ENCODE measurements at places on chromosomes 11 and 22.

DNA sequence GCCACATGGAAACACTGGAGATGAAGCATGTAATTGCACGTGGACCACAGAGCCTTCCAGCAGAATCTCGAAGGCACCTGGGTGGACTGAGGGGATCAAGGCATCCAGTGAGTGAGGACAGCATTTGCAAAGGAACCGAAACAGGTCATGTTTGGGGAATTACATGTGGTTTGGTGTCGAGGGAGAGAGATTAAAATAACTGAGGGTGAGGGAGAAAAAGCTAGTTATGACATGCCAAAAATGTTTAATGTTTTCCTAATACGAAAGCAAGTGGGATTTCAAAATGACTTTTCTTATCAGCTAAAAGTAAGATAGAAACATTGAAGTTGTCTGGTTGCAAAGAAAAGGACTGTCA is 157.1 kb downstream of the BLID start:
- no peak for DNase-seq

DNA sequence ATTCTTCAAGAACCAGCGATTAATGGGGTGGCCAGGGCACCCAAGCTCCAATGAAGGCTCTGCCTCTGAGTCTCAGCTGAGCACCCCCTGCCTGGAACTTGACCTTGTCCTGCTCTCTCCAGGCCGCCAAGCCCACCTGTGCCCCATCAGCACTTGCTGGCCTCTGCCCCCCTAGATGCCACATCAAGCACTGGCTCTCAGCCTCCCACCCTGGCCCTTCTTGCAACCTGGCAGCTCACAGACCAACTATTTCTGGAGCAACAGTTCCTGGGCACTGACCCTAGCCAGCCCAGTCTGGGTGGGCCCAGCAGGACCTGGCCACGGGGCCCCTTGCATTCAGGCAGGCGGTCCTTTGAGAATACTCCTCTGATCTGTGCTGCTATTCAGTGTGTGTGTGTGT is 98.8 kb upstream of the PITPNB start:
- no peak for DNase-seq

DNA sequence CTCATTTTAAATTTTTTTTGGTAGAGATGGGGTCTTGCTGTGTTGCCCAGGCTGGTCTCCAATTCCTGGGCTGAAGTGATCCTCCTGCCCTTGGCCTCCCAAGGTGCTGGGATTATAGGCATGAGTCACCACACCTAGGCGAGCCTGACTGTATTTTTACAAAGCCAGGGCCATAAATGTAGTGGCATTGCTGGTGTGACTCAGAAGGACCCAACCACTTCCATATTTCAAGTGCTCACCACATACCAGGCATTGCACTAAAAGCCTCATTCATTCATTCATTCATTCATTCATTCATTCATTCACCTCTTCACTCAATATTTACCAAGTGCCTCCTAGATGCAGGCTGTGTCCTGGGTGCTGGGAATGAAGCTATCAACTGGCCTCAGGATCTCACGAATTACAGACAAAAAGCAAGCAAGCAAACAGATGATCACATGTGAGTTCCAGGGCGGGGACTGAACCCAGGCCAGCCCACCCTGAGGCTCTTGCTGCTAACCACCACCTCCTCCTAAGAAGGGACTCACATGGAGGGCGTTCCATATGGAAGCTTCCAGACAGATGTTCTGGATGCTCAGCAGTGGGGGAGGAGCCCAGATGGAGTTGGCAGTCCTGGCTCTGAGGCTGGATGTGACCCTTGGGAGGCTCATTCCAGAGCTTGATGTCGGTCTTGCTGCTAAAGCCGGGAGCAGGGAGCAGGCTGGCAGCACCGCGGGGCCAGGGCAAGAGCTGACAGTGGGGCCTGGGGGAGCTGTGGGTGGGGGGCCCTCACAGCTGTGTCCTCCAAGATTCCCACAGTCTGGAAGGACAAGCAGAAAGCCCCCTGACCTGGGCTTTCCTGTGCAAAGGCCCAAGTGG is 158.8 kb downstream of the CTTN start:
- DNase-seq, result no peak

DNA sequence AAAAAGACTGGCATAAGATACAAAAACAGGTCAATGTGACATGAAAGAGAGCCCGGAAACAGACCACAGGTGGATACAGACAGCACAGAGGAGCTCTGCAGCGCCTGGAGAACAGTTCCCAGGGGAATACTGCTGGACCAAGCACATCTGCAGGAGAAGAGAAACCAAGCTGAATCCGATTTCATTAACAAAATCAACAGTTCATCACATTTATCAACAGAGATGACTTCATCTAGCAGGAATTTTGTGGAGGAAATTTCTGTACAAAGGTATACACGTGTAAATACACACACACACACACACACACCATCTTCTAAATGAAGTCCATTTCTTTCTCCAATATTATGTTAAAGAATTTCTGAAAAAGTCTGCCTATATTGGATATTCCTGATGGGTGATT is 17.1 kb downstream of the YPEL1 start:
- no peak for DNase-seq

GRCh38 chr22:39448205-39449054 is 8.4 kb upstream of the MGAT3 start:
- DNase-seq, result no peak

- DNase-seq, result no peak
These were observed 1.3 kb downstream of the PPP1CA start for GRCh38 chr11:67400251-67400941.

DNA sequence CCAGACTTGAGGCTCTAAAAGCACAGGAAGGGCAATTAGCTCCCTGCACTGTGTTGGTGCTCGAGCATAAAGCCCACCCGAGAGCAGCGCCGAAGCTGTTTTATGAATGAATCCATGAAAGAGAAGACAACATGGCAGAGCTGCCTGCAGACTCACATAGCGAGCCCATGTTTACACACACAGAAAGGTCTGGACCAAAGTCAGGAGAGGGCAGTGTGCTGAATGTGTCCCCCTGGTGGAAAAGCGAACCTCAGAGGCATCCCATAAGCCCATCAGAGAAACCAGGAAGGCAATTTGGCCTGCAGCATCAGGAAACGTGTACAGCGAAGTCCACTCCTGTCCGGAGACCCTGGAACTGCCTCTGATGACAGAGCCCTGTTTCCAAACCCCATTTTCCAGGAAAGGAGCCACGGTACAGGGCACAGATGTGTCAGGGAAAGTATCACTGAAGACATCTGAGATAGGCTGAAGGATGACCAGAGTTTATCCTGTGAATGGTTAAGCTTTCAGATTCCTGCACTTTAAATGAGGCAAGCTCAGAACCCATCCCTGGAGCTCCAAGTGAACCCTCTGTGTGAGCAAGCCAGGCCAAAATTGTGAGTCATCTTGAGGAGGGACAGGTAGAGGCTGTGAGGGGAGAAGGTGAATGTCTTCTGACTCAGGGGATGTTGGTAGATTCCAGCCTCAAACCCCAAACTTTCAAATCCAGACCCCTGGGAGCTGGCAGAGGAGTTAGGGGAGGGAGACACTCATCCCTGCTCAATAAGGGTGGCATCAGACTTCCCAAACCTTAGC is 36.9 kb downstream of the CHRDL2 start:
- DNase-seq, result no peak

DNA sequence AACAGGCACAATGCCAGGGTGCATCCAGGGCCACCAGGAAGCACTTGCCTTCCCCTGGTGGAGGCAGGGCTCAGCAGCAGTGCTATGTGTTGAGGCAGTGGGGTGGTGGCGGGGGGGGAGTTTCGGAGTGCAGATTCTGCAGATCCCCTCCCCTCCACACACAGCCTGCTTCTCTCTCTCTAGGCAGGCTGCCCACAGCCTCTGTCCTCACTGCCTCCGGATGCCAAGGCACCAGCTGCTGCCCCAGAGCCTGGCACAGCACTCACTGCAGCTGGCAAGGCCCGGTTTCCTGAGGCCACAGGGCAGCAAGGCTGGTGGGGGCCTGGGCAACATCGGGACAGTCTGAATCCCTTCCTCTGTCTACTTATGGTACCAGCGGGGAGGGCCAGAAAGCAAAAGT is 35.8 kb downstream of the NRXN2 start:
- DNase-seq, result no peak

GRCh38 chr11:103842795-103843194 is 193.6 kb upstream of the DDI1 start:
- no peak for DNase-seq

GRCh38 chr11:115214644-115215234 is 289.5 kb downstream of the CADM1 start:
- no peak for DNase-seq

GRCh38 chr22:37696657-37697537 is at the start of gene TRIOBP:
TSS of gene TRIOBP (plus strand) at chr22:37697048. CDS start at chr22:37701366, 4,318 bp downstream.
- DNase-seq, result peak; percentile 21

DNA sequence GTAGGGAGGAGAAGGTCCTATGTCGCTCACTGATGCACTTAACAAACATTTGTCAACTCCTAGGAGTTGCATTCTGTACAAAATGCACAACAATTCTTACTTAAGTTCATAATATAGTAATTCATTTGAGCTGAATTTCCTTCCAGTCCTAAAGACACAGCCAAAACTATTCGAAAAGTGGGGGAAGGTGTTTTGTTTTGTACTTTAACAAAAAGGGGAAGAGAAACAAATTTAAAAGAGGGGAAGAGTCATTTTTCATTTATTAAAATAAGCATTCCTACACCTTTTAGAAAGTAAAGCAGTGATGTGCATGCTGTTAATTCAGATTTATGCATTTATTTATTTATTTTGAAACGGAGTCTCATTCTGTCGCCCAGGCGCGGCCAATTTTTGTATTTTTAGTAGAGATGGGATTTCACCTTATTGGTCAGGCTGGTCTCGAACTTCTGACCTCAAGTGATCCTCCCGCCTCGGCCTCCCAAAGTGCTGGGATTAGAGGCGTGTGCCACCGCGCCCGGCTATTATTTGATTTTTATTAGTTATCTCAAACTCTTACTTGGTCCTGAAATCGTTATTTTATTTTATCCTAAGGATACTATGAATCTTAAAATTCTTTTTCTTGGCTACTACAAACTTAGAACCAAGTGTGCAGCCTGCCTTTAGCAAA is 1.1 kb upstream of the FANCF start:
- no peak for DNase-seq

DNA sequence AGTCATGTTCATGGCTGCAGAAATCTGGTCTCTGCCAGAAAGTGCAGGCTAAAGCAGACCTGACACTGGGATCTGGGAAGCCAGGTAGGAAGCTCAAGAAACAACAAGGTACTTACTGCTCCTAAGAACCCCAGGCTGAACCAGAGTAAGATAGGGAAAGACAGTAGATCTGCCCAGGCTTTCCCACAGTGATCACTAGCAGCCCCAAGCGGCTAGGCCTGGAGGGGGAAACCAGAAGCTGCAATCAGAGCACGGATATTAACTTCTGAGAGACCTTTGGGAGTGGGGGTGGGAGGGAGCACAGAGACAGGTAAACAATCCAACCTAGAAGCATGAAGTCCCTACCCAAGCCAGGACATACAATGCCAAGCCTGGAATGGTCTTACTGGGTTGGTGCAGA is 135.2 kb upstream of the C11orf58 start:
- DNase-seq, result peak; percentile 28

- no peak for DNase-seq
These were observed 1.0 kb downstream of the SSTR3 start for GRCh38 chr22:37211075-37211865.

- no peak for DNase-seq
These were observed 955.6 kb downstream of the OPCML start for GRCh38 chr11:132576706-132577105.

GRCh38 chr11:66291706-66292542 is at the start of gene TMEM151A:
TSS of gene TMEM151A (plus strand) at chr11:66291894. CDS start at chr11:66292014, 120 bp downstream.
- DNase-seq, result peak; percentile 97

DNA sequence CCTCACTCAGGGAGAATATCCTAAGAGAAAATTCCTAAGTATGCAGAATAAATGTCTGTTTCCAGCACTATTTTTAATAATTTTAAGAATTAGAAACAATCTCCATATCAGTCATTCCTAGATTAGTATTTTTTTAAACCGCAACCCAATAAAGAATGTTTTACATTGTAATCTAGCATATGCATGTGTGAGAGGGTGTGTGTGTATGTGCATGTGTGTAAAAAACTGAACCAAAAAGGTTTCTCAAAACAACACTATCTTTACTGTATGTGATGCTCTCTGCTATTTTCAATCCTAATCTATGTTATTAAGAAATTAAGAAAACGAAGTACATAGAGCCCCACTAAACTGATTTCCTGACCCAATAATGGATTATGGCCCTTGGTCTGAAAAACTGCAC is 90.6 kb upstream of the AKIP1 start:
- no peak for DNase-seq

- no peak for DNase-seq
These were observed 1.3 kb downstream of the CSKMT start for GRCh38 chr11:62666259-62666926.

DNA sequence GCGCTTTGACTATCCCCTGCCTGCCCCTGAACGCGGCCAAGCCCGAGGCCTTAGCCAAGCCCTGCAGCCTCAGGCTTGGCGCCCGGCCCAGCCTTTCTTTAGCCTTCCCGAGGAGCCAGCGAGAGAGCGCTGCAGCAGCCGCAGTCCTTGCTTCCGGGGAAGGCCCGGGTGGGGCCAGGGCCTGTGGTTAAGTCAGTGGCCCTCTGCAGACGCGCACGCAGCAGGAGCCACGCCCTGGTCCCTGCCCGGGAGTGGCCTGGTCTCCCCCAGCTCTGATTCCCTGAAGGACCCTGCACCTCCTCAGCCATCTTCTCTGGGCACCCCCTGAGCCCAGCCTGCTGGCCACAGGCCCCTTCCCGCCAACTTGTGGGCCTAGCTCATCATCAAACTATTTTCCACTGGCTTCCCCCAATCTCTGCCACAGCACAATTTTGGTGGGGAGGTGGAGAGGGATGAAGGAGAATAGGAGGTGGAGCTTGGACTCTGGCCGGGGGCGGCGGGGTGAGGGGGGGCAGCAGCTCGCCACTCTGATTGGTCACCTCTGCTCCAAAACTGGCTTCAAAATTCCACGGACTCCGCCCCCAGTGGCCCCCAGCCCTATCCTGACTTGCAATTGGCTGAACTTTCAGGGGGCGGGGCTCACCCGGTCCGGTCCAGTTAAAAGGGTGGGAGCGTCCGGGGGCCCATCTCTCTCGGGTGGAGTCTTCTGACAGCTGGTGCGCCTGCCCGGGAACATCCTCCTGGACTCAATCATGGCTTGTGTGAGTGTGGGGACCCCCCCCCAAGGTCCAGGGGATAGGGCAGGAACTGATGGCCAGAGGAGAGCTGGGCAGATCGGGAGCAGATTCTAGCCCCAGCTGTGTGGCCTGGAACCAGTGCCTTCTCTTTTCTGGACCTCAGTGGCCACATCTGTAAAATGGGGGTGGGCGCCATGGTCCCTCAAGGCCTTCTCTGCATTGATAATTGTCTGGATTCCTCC is at the start of gene LGALS1:
Gene LGALS1, plus strand, starts transcription at position 686 of the 979 bp plus-strand sequence. Its CDS starts 67 bp downstream, at position 753.
- DNase-seq, result no peak

GRCh38 chr22:50204571-50204970 is 3.8 kb downstream of the SELENOO start:
- no peak for DNase-seq

GRCh38 chr11:80239217-80239616 is 798.4 kb upstream of the TENM4 start:
- DNase-seq, result no peak

Data from HuH-7.5 (cell line).